ENCODE measurements at places on chromosomes 7 and 10. TPM values are rescaled to one million over a fixed set of nuclear protein-coding genes. Genes with fewer than 3 reads are reported as not detected.

Gene GRK5
- 32.9 TPM for total RNA-seq

DNA sequence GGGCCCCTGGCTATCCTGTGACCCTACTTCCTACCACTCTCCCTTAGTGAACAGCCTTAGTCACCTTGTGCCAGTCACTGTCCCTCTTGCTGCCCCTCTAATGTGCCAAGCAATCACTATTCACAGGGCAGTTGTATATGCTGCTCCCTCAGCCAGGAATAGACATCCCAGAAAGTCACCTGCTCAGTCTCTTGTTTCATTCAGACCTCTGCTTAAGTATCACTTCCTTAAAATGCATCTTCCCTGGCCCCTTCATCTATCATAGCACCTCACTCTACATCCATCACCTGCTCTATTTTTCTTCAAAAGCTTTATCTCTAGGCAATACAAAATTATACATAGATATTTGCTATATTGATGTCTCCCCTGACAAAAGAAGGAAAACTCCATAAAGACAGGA is 328.4 kb upstream of the NFE2L3 start:
- H3K27me3 ChIP-seq = no peaks in the 10 kb centered on the region
- H3K27ac ChIP-seq = no peak overlapping the region
- DNase-seq = no peak
- no peaks in the 10 kb centered on the region for H3K36me3 ChIP-seq
- H3K4me1 ChIP-seq = no peaks in the 10 kb centered on the region

- peaks cover 53% of the 10 kb centered on the region for H3K4me1 ChIP-seq
- no peaks in the 10 kb centered on the region for H3K27me3 ChIP-seq
- H3K36me3 ChIP-seq = no peaks in the 10 kb centered on the region
- H3K27ac ChIP-seq = peak within 1 kb of the TSS; percentile 87
Measured at GRCh38 chr10:80132299-80133139, at the start of gene PLAC9. PLAC9 (plus strand) TSS chr10:80132730; CDS start chr10:80132763, 33 bp downstream.

Gene HMX3
- not detected for total RNA-seq

Gene IPMK
- 4.1 TPM for total RNA-seq

- no peaks in the 10 kb centered on the region for H3K36me3 ChIP-seq
- H3K4me3 ChIP-seq = no peak overlapping the region
- H3K27ac ChIP-seq = no peak overlapping the region
Measured at GRCh38 chr7:116292381-116292780, 82.0 kb downstream of the TES start.

DNA sequence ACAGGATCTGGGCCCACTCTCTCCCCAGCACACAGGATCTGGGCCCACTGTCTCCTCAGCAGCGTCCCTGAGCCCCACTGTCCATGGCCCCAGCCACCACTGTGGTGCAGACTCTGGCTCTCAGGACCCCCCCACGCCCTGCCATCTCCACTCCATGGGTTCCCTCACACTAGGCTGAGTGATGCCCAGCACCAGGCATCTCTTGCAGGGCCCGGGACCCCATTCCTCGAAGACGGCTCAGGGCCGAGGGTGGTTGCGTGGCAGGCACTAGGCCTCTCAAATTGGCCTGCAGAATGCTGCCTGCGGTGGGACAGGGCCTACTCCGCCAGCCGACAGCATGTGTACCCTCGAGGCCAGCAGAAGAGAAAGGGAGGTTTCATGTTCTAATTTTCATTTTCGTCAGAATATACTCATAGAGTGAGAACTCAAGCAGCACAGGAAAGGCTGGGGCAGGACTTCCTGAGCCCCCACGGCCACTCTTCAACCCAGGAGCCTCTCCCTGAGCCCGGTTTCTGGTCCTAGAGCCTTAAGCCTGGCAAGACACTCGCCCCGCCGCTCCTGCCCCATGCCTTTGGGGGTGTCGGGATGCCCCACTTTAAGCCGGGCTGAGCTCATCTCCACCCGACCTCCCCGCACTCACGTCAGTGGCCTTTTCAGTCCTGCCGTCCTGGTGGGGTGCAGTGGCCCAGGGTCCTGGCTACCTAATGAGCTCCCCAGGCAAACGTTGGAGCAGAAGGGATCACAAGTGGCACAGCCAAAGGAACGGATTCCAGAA is 44.0 kb downstream of the PWWP2B start:
- no peaks in the 10 kb centered on the region for H3K36me3 ChIP-seq
- no peaks in the 10 kb centered on the region for H3K27me3 ChIP-seq
- H3K27ac ChIP-seq = no peak overlapping the region
- no peaks in the 10 kb centered on the region for H3K4me1 ChIP-seq
- no peak for DNase-seq

DNA sequence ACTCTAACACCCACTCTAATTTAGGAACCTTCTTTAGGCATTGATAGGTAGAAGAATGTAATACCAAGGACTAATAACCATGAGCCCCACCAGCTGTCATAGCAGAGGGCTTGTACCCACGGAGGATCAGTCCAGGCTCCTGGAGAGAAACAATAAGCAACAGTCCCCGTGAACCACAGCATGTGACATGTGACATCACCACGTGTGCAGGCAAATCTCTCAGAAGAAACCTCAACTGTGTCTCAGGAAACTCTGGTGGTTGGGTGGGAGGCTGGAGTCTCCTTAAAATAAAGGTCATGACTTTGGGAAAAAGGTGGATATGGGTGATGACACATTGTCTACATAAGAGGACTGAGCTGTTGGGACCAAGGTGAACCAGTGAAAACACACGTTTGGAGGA is 653.9 kb upstream of the FOXK1 start:
- no peak for DNase-seq

- H3K4me1 ChIP-seq = no peaks in the 10 kb centered on the region
- no peak overlapping the region for H3K4me3 ChIP-seq
- no peak for DNase-seq
- no peaks in the 10 kb centered on the region for H3K36me3 ChIP-seq
- no peak overlapping the region for H3K27ac ChIP-seq
- H3K27me3 ChIP-seq = peaks cover 55% of the 10 kb centered on the region
Measured at GRCh38 chr10:77409697-77410471, 227.7 kb downstream of the KCNMA1 start.

Gene GJD4
- not detected for total RNA-seq

Gene ZNF746
- total RNA-seq = 8.2 TPM

Gene FGL2
- total RNA-seq = 11.7 TPM

Gene OR2A1
- total RNA-seq = not detected

DNA sequence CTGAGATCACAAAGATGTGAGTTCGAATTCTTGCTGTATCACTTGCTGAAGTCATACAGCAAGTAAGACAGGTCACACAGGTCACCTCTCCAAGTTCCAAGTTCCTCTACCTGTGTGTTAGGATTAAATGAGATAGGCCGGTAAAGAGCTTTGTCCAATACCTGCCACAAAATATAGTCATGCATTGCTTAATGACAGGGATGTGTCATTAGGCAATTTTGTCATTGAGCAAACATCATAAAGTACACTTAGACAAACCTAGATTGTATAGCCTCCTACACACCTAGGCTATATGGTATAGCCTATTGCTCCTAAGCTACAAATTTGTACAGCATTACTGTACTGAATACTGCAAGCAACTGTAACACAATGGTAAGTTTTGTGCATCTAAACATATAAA is 469.4 kb downstream of the KCNMA1 start:
- H3K4me1 ChIP-seq = no peaks in the 10 kb centered on the region
- no peak overlapping the region for H3K27ac ChIP-seq
- H3K27me3 ChIP-seq = peaks cover 22% of the 10 kb centered on the region
- H3K36me3 ChIP-seq = no peaks in the 10 kb centered on the region
- DNase-seq = no peak

DNA sequence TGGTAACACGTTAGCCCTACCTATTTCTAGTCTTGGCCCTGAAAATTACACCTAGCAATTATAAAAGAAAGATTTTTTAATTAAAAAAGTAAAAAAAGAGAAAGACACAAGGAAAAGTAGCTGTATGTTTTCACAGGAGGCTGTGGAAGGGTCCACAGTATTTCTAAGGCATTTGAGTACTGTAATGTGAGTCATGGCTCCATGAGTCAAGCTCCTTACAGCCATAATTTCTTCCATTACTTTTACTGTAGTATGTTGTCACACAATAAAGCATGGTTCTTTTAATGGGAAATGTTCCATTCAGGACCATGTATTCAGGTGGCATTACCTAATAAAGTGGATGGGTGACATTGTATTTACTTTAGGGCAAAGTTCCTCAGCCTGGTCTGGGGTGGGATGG is 113.4 kb downstream of the GPR37 start:
- no peaks in the 10 kb centered on the region for H3K4me1 ChIP-seq
- no peak for DNase-seq

- H3K27ac ChIP-seq = no peak overlapping the region
- H3K36me3 ChIP-seq = no peaks in the 10 kb centered on the region
- H3K4me1 ChIP-seq = no peaks in the 10 kb centered on the region
- H3K4me3 ChIP-seq = no peak overlapping the region
- DNase-seq = no peak
Measured at GRCh38 chr7:102222445-102222844, 64.2 kb upstream of the SH2B2 start.

Gene MRLN
- total RNA-seq = not detected

- H3K27ac ChIP-seq = peak overlapping the region; percentile 68
- H3K4me3 ChIP-seq = no peak overlapping the region
- H3K4me1 ChIP-seq = peaks cover 100% of the 10 kb centered on the region
- peak; percentile 19 for DNase-seq
- peaks cover 7% of the 10 kb centered on the region for H3K36me3 ChIP-seq
Measured at GRCh38 chr10:79181227-79181626, 112.5 kb downstream of the ZMIZ1 start.

Gene ITGB8
- total RNA-seq = 3.3 TPM

DNA sequence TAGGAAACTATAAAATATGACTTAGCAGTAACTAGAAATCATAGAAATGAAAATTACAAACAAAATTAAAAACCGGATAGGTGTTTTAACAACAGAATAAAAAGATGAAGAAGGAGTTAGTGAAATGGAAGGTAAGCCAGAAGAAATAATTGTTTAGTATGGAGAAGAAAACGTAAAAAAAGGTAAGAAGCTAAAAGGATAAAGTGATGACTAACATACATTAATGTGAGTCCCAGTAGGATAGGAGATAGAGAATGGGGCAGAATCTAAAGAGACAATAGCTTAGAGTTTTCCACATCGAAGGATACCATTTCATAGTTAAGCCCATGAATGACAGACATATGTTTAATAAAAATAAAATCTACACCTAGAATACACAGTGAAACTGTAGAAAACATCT is 25.3 kb downstream of the GTF2I start:
- H3K4me3 ChIP-seq = no peak overlapping the region
- no peaks in the 10 kb centered on the region for H3K4me1 ChIP-seq
- DNase-seq = no peak
- H3K27ac ChIP-seq = no peak overlapping the region

DNA sequence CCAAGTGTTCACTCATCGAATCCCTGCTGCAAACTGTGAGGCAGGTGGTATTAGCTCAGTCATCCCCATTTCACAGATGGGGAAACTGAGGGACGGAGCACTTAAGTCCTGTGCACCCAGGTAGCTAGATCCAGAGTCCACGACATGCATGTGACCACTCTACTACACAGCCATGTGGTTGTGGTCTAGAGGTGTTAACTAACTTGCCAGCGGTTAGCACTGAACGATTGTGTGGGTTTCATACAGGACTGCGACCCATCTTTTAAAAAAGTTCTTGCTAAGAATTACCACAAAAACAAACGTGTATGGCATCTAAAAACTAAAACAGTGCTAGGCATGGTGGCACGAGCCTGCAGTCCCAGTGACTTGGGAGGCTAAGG is 16.1 kb upstream of the ABCC2 start:
- no peaks in the 10 kb centered on the region for H3K4me1 ChIP-seq
- no peaks in the 10 kb centered on the region for H3K27me3 ChIP-seq
- no peaks in the 10 kb centered on the region for H3K36me3 ChIP-seq
- H3K4me3 ChIP-seq = no peak overlapping the region
- no peak for DNase-seq
- no peak overlapping the region for H3K27ac ChIP-seq

GRCh38 chr10:98272656-98273055 is 4.7 kb upstream of the LOXL4 start:
- H3K27ac ChIP-seq = no peak overlapping the region
- H3K36me3 ChIP-seq = no peaks in the 10 kb centered on the region
- peaks cover 25% of the 10 kb centered on the region for H3K4me1 ChIP-seq
- no peak overlapping the region for H3K4me3 ChIP-seq
- DNase-seq = no peak

DNA sequence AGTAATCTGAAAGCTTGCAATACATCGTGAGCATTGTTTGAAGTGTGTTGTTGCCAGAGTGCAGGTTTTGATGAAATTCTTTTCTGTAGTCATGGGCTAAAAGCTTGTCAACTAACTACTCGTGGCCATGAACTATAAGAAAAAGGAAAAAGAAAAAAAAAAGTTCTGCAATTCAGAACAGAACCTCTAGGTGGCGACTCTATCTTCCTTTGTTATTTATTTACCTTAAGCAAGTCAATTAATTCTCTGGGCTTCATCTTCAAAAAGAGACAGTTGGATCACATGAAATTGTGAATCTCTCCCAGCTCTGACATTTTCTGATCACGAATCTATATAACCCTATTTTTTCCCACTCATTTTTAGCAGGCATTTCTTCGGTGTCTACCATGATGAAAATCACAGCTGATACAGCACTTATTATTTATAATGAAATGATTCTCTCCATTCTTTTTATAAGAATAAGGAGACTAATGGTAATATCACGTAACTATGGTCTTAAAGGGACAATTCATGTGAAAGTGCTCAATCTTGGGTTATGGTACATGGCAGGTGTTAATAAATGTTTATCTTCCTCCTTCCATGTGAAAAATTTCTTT is 18.8 kb downstream of the TMEM196 start:
- H3K4me3 ChIP-seq = no peak overlapping the region
- no peak for DNase-seq
- H3K36me3 ChIP-seq = no peaks in the 10 kb centered on the region
- no peaks in the 10 kb centered on the region for H3K27me3 ChIP-seq
- no peaks in the 10 kb centered on the region for H3K4me1 ChIP-seq
- H3K27ac ChIP-seq = no peak overlapping the region

Gene HTR5A
- total RNA-seq = not detected

Gene ARHGAP22
- total RNA-seq = 3.4 TPM

Gene NKX1-2
- not detected for total RNA-seq

Gene TRPV5
- total RNA-seq = not detected

DNA sequence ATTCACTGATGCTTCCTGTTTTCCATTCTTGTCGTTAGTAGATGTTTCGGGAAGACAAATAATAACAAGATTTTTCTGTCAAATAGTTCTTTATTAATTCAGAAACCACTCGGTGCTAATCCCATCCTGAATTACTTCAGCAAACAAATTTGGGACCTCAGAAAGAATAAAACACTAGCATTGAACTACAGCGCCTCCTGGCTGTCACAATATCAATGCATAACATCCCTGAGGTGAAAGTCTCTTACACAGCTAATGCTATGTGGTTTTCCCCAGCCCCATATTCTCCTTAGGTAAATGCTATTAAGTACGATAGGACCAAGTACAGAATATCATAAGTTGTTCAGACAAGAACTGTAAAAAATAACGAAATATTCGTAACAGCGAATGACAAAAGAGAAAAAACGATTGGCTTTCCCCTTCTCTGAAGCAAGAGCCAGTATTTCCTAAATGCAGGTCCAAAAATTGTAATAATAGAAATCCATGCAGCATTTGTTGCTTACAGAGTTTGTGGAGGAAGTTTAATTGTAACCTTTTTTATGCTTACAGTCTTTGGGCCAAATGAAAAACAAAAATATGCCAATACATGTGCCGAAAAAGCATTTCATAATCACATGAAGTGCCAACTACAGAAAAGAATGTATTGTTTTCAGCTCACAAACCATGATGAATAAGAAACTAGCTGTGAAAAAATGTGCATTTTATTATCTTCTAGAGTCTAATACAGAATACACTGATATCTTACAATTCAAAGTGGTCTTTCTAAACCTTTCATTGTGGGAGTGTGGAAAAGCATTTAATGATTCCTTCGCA is 47.3 kb downstream of the MYPN start:
- H3K4me3 ChIP-seq = no peak overlapping the region
- peak; percentile 71 for DNase-seq
- H3K27ac ChIP-seq = peak overlapping the region; percentile 88
- H3K27me3 ChIP-seq = no peaks in the 10 kb centered on the region

Measured in heart right ventricle (tissue), 16 donors.